ENCODE measurements at places on chromosomes 1 and 21. TPM values are rescaled to one million over a fixed set of nuclear protein-coding genes. Genes with fewer than 3 reads are reported as not detected.

Gene ZNF281
- 51.7 TPM for total RNA-seq

Gene ZBTB40
- total RNA-seq, result 25.6 TPM

Gene VAV3
- 2.3 TPM for total RNA-seq

Gene ESPN
- total RNA-seq, result 4.0 TPM

Gene FNDC5
- total RNA-seq, result 7.2 TPM

Gene EPHA8
- total RNA-seq, result 2.5 TPM

GRCh38 chr1:42171679-42172266 lies 7.2 kb upstream of the GUCA2A start:
- H3K4me3 ChIP-seq, result no peak overlapping the region
- no peaks in the 10 kb centered on the region for H3K27me3 ChIP-seq

DNA sequence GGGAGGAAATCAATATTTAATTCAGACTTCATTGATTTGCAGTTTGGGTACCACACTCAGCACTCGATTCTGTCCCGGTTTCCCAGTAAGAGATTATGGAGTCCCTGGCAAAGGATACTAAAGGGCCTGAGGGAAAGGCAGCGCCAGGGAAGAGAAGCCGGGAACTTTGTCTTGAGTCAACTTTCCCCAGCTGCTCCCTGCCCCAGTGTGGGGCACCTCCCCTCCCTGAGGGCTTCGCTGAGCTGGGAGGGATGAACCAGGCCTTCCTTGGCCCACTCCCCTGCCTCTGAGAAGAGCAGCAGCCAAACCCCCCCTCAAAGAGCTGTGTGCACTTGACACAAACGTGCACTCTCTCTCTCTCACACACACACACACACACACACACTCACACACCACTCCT lies 32.6 kb downstream of the OPTC start:
- DNase-seq, result peak; percentile 39
- no peak overlapping the region for H3K4me3 ChIP-seq
- H3K4me1 ChIP-seq, result no peaks in the 10 kb centered on the region
- no peaks in the 10 kb centered on the region for H3K36me3 ChIP-seq

- H3K27me3 ChIP-seq, result no peaks in the 10 kb centered on the region
- H3K36me3 ChIP-seq, result no peaks in the 10 kb centered on the region
- no peaks in the 10 kb centered on the region for H3K4me1 ChIP-seq
- DNase-seq, result peak; percentile 12
- no peak overlapping the region for H3K4me3 ChIP-seq
Measured at GRCh38 chr21:44431300-44431699, 24.0 kb upstream of the LRRC3 start.

DNA sequence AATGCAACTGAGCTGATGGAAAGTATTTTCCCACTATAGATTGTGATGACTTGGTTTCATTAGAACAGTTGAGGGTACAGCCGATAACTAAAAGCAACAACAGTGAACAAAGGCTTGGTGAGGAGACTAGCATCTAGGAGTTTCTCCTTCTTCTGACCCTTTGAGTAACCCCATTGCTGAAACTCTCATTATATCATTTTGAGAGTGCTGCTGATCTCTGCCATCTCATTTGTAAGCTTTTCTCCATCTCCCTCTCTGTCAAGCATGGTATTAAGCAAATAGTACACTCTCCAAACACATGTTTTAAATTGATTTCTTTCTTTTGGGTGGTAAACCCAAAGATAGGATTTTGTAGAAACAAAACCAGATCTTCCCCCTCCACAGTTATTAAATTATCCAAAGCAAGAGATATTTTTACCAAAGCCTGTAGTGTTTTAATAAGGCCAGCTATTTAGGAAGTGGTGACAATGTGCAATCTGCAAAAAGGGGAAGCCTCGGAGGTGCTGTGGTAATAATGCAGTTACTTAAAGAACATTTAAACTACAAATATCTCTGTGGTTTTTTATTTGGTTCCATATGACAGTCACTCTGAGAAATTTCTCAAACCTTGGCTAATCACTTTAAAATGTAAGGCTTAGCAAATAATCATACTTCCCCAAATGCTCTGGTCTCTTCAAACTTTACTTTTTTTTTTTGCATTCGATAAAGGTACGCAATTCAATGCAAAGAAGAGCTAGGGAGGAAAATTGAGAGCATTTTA lies 287.5 kb downstream of the HLX start:
- H3K4me3 ChIP-seq, result no peak overlapping the region
- H3K36me3 ChIP-seq, result no peaks in the 10 kb centered on the region
- DNase-seq, result no peak
- H3K4me1 ChIP-seq, result peaks cover 13% of the 10 kb centered on the region
- H3K27me3 ChIP-seq, result no peaks in the 10 kb centered on the region
- no peak overlapping the region for H3K27ac ChIP-seq

- no peak overlapping the region for H3K27ac ChIP-seq
- no peak for DNase-seq
- H3K36me3 ChIP-seq, result no peaks in the 10 kb centered on the region
- H3K4me1 ChIP-seq, result no peaks in the 10 kb centered on the region
Measured at GRCh38 chr1:18805150-18805879, 54.1 kb downstream of the TAS1R2 start.

DNA sequence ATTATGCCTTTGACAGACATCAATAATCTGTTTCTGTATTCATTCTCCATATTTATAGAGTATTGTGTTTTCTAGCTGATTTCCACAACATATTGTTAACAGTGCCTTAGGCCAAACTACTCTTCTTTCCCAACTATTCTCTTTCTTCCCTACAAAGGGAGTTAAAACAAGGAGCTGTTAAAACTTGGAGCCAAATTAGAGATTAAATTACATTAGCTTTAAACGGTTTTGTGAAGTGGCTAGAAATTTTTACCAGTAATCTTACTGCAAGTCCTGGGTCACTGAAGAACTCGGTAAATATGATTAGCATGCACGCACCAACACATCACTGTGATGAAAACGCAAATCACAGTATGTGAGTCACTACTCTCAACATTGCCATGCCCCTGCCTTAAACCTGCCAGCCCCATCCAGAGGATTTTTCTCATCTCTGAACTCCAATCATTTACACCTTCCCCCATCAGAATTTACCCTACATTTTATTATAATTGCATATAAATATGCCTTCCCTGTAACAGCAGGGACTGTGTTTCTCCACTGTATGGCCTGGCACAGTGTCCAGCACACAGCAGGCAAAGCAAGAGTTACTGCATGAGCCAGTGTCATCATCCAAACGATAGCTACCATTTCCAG lies 1.5 kb upstream of the PRDX6 start:
- H3K27ac ChIP-seq, result no peak overlapping the region
- peak overlapping the region; percentile 92 for H3K4me3 ChIP-seq
- H3K27me3 ChIP-seq, result no peaks in the 10 kb centered on the region
- H3K36me3 ChIP-seq, result peaks cover 47% of the 10 kb centered on the region

GRCh38 chr21:25186273-25186672 lies 421.0 kb downstream of the MRPL39 start:
- H3K4me3 ChIP-seq, result no peak overlapping the region
- DNase-seq, result no peak
- no peaks in the 10 kb centered on the region for H3K36me3 ChIP-seq
- H3K4me1 ChIP-seq, result no peaks in the 10 kb centered on the region
- no peak overlapping the region for H3K27ac ChIP-seq

DNA sequence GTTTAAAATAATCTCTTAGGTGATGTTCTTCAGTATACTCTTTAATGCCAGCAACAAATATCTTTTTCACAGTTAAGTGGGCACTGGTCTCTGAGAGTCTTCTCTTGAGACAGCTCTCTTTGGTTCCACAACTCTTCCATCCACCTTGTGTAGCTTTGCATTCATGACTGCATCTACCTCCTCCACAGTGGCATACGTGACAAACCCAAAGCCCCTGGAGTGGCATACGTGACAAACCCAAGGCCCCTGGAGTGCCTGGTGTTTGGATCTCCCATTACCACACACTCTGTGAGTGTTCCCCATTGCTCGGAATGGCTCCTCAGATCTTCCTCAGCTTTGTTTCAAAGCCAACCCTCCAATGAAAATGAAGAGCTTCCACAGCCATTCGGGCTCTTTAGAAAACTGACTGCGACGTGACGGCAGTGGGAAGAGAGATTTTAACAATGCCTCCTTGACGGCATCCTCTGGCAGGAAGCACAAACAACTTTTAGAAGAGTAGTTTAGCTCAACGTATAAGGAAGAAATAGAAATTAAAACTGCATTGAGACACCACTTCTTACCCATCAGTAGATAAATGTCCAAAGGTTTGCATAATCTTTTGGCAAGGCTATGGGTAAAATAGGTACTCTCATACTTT lies 45.8 kb downstream of the SLC30A7 start:
- no peak overlapping the region for H3K27ac ChIP-seq
- no peak for DNase-seq
- H3K27me3 ChIP-seq, result no peaks in the 10 kb centered on the region
- H3K36me3 ChIP-seq, result peaks cover 54% of the 10 kb centered on the region
- H3K4me1 ChIP-seq, result no peaks in the 10 kb centered on the region

DNA sequence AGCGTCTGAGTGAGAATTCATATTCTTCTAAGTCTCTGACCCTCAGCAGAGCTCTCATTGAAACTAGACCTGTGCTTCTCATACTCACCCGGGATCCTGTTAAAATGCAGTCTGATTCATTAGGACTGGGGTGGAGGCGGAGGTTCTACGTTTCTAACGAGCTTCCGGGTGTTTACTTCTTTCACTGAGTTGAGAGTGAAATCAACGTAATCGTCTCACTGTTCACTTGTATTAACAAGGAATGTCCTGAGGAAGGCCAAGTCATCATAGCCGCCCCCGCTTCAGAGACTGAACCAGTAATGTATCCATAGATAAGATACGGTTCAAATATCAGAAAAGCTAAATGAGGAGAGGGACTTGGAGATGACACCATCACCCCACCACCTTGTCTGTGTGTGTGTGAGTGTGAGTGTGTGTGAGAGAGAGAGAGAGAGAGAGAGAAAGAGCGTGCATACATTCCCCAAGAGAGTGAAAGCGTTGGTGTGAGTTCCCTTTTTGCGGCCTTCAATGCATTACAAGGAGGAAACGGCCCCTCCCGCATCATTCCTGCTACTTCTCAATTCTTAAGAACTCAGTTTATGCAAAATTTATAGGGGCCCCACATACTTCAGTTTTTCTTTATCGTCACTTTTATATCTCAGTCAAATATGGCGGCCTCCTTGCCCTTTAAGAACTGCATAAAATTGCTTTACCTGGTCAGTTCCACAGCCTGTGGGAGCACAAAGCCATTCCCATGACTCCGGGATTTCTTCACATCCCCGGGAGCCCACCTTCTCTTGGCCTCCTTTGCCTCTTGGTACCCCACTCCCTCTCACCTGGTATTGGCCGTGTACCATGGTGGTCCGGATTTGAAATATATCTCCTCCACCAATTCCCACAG lies 19.8 kb downstream of the KMO start:
- no peaks in the 10 kb centered on the region for H3K4me1 ChIP-seq
- H3K27ac ChIP-seq, result no peak overlapping the region
- H3K36me3 ChIP-seq, result no peaks in the 10 kb centered on the region
- no peak for DNase-seq
- H3K27me3 ChIP-seq, result no peaks in the 10 kb centered on the region
- no peak overlapping the region for H3K4me3 ChIP-seq

- H3K27ac ChIP-seq, result no peak overlapping the region
- H3K27me3 ChIP-seq, result no peaks in the 10 kb centered on the region
- no peaks in the 10 kb centered on the region for H3K36me3 ChIP-seq
- DNase-seq, result no peak
- no peaks in the 10 kb centered on the region for H3K4me1 ChIP-seq
- H3K4me3 ChIP-seq, result no peak overlapping the region
Measured at GRCh38 chr1:47323599-47324031, 9.7 kb upstream of the STIL start.

DNA sequence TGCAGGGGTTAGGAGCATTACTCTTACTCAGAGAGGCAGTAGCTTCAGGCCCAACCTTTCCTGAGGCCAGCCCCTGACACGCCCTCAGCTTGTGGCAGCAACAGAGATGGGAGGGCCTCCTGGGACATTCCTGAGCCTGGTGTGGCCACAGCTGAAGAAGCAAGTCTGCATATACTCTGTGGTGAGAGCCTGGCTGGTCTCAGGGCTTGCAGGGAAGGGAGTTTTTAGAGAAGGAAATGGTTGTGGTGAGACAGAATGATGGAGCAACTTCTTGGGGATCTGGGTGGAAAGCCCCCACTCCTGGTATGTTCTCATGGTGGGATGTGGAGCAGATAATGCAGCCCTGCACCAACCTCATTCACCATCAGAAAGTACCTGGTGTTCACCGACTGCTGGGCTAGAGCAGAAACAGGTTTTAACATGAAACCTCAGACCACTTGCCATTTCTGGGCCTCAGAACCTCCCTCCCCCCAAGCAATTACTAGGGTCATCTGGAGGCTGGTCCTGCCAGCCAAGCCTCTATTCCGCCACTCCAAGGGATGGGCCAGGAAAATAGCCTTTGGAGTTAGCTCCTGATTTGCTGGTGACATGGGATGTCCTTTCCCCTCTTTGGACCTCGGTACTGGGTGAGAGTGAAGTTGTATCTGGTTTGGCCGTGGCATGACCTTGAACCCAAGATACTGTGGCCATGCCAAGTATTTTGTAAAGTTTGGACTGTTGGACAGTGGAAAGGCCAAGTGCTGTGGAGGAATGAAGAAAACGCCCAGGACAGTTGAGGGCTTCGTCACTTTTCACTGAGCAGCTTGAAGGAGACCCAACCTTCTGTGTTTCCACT lies 28.1 kb upstream of the RNF19B start:
- no peaks in the 10 kb centered on the region for H3K36me3 ChIP-seq
- no peak overlapping the region for H3K27ac ChIP-seq
- peaks cover 8% of the 10 kb centered on the region for H3K4me1 ChIP-seq
- H3K27me3 ChIP-seq, result no peaks in the 10 kb centered on the region

- no peak overlapping the region for H3K27ac ChIP-seq
- peaks cover 29% of the 10 kb centered on the region for H3K36me3 ChIP-seq
- H3K27me3 ChIP-seq, result no peaks in the 10 kb centered on the region
- no peak overlapping the region for H3K4me3 ChIP-seq
- no peak for DNase-seq
Measured at GRCh38 chr1:91011726-91012125, 10.1 kb downstream of the ZNF644 start.

- H3K27ac ChIP-seq, result no peak overlapping the region
- no peaks in the 10 kb centered on the region for H3K36me3 ChIP-seq
- no peaks in the 10 kb centered on the region for H3K4me1 ChIP-seq
- H3K4me3 ChIP-seq, result no peak overlapping the region
- no peak for DNase-seq
- H3K27me3 ChIP-seq, result no peaks in the 10 kb centered on the region
Measured at GRCh38 chr1:236370420-236370819, 23.7 kb upstream of the EDARADD start.

DNA sequence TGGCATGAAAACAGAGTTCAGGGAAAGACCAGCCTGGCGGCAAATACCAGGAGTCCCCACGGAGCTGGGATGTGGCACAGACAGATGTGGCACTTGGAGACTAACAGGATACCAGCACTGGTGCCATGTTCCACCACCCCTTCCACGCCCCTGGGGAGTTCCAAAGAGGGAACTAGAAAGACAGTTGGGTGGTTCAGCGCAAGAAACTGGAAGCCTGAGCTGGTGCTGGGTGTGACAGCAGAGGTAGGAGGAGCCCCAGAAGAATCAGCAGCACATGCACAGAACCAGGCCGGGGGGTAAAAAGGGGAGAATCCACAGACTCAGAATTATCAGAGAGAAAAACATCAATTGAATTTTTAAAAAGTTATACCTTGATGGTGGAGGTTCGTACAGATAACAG lies 22.4 kb downstream of the DDX20 start:
- no peak overlapping the region for H3K4me3 ChIP-seq
- H3K4me1 ChIP-seq, result no peaks in the 10 kb centered on the region

- H3K36me3 ChIP-seq, result peaks cover 43% of the 10 kb centered on the region
- DNase-seq, result no peak
- H3K27ac ChIP-seq, result no peak overlapping the region
- H3K27me3 ChIP-seq, result no peaks in the 10 kb centered on the region
- H3K4me1 ChIP-seq, result no peaks in the 10 kb centered on the region
Measured at GRCh38 chr1:161158316-161159010, 837 bp upstream of the USP21 start.
